ENCODE measurements at places on chromosomes 6 and 20.

DNA sequence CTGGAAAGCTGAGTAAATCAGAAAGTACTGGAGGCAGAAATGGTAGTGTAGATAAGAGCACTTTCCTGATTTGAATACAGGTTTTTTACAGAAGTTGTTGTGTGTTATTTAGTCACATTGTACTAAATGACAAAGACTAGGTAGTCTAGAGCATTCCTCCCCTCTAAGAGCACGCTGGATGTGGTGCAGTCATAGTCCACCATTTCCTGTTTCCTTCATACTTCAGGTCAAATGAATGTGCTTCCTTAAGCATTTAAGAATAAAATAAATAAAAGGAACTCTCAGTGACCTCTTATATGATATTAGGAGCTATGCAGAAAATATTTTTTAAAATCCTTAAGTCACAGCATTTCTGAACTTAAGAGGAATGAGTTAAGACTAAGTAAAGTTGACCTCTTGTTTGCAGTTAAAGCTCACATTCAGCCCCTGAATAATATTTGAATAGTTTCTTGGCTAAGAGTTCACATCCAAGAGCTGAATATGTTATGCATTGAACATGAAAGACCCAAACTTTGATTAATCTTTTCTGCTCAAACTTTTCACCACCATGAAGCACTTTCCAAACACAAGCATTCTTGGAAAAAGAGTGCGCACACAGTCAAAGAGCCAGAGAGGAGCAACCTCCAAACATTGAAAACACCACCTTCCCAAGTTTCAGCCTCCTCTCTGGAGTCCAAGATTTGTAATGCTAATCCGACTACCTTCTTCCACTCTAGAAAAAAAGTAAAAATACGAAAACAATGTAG, 53.4 kb upstream of the TMEM30A start:
- DNase-seq, result no peak

DNA sequence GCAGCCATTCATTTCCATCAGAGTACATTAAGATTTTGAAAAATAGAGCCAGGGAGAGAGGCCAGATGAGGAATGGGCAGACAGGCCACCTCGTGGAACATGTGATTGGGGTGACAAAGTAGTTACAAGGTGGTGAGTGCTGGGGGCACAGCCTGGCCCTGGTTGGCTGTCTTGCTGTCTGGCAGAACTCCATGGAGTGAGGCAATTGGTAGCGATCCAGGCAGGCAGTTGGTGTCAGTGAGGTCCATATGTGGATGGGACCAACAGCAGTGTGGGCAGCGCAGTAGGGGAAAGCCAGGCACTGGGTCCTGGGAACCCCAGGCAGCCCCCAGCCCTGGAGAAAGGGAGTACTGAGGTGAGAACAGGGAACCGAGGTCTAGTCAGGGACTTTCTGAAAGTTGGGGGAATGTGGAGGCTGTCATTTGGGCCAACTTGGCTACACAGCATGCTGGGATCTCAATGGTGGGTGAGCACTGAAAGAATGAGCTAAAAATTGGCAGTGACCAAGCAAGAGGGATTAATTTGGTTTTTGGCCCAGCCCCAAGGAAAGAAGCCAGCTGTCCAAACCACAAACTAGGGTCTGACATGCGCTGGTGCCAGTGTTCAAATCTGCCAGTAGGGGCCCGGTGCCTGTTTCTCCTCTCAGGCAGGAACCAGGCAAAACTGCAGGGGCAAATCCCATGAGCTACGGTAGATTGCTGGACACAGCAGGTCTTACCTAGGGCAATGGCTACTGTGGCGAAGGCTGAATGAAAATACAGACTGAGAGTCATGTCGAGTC, 61.4 kb upstream of the E2F3 start:
- no peak for DNase-seq

DNA sequence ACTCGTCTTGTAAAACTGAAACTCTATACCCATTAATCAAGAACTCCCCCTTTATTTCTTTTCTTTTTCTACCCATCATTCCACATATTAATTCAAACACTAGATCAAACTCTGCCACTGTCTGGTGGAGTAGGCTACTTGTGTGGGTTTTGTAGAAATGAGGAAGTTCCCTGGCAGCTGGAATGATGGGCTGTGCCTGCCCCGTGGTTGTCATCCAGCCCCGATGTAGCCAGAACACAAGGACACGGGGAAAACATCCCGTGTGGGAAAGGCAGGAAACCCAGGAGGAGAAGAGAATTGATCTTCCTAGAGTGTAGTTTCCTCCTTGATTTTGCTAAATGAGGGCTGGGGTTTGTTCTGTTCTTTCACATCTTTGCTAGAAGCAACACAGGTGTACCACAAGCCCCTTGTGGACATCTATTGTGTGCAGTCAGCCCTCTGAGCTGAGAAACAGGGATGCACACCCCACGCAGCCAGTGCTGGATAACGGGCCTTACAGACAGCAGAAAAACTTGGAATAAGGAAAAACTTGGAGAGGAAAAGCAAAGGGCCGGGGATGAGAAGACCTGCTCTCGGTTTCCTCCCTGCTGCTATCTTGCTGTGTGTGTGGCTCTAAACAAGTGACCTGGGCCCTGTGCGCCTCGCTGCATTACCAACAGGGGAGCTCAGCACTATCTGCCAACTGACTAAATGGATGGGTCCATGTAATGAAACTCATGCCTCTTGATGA, 88.0 kb downstream of the SCML4 start:
- DNase-seq, result no peak

DNA sequence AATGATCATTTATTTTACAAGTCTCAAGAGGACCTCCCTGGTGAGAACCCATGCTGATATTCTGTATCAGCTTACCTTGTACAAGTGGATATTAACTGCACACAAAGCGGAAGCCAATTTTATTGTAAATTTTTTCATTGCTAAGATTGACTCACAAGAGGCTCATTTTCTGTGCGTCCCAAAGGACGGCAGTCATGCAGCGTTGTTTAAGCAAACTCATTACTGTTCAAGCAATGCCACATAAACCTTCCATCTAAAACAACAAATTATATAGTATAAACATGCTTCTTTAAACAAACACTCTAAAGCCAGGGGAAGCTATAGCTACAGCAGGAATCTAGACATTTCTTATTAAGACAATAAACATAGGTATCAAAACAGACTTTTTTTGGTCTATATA, 575.3 kb downstream of the FRK start:
- no peak for DNase-seq

- no peak for DNase-seq
These were observed 631 bp downstream of the ULBP2 start for GRCh38 chr6:149942461-149942829.

DNA sequence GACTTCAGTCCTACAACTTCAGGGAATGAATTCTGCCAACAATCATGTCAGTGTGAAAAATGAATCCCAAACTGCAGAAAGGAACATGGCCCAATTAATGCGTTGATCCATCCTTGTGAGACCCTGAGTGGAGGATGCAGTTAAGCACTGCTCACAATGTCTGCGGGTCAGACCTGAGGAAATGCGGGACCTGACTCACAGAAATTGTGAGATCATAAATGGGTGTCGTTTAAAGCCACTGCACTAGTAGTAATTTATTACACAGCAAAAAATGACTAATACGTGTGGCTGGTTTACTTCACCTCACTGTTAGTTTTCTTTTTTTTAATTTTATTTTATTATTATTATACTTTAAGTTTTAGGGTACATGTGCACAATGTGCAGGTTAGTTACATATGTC, 505.0 kb downstream of the PRKN start:
- no peak for DNase-seq

- no peak for DNase-seq
These were observed 275.0 kb upstream of the BMP2 start for GRCh38 chr20:6492271-6493055.

DNA sequence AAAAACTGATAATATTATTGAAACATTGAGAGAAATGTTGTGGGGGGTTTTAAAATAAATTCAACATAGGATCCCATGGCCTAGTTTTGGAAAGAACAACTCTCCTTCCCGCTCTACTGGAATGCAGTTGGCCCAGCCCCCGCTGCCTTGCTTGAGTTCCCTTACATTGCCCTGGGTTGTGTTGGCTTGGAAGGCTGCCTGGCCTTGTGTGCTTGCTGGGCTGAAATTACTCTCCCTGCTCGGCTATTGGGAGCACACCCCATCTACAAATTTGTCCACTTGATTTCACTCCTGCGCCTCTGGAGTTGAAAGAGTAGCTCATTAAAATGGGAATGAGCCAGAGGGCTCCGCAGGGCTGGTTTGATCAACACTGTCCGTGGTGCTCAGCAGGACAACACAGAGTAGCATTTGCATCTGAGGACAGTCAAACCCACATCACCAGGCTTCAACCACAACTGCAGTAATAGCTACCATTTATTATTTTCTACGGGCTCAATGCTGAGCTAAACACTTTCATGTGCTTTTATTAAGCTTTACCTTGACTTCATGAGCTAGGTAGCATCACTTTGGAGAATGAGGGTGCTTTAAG, 35.2 kb downstream of the DOK5 start:
- DNase-seq, result no peak

GRCh38 chr6:142855893-142856623, 88.9 kb downstream of the HIVEP2 start:
- no peak for DNase-seq

DNA sequence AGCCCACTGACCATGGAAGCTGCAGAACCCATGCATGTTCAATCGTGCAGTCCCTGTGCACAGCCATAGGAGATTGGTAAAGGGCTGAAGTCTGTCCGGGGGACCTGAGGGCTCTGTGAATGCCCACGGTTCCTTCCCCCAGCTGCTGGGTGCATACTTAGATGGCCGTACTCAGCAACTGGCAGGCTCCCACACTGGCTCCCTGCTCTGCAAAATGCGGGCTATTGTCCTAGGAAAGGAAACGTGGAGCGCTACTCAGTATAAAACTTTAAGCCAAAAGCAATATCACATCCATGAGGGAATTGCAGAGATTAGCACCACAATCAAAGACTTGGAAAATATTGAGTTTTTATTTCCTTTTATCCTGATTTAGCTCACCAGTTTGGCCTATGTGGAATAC, 202.0 kb downstream of the WDR27 start:
- DNase-seq, result no peak

DNA sequence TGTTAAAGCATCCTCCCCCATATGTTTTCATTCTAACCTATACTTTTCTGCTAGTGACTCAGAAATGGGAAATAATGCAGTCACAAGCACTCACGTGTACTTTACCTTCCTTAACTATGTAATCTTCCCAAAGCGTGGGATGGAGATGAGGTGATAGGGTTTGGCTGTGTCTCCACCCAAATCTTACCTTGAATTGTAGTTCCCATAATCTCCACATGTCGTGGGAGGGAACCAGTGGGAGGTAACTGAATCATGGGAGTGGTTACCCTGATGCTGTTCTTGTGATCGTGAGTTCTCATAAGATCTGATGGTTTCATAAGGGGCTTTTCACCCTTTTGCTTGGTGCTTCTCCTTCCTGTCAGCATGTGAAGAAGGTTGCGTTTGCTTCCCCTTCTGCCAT, 35.4 kb downstream of the AGPAT4 start:
- DNase-seq, result no peak

DNA sequence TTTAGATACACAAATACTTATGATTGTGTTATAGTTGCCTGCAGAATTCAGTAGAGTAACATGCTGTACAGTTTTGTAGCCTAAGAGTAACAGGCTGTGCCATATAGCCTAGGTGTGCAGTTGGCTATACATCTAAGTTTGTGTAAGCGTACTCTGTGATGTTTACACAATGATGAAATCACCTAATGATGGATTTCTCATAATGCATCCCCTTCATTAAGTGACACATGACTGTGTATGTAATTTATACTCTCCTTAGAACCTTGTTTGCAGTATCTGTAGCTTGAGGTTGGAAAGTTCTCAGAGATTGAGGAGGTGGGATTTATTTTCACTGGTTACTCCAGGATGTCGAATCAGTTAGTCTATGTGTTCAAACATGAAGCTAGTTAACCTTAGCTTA, 67.0 kb upstream of the TMEM30A start:
- no peak for DNase-seq

DNA sequence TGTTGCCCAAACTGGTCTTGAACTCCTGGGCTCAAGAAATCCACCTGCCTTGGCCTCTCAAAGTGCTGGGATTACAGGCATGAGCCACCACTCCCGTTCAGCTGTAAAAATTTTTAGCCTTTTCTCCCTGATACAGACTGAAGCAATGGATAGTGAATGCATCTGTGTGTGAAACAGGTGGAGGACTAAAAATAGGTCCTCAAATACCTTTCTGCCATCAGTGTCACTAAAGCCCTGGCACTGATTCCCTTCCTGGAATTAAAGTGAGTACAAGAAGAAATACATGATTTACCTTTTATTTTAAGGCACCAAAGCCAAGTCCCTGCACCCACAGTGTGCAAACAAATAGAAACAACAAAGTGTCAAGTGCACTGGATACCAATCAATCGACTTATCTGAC, 25.1 kb downstream of the TULP4 start:
- no peak for DNase-seq

- DNase-seq, result no peak
These were observed 8.3 kb downstream of the SLPI start for GRCh38 chr20:45246109-45246508.

- no peak for DNase-seq
These were observed 171.4 kb upstream of the SYNDIG1 start for GRCh38 chr20:24297993-24298392.

DNA sequence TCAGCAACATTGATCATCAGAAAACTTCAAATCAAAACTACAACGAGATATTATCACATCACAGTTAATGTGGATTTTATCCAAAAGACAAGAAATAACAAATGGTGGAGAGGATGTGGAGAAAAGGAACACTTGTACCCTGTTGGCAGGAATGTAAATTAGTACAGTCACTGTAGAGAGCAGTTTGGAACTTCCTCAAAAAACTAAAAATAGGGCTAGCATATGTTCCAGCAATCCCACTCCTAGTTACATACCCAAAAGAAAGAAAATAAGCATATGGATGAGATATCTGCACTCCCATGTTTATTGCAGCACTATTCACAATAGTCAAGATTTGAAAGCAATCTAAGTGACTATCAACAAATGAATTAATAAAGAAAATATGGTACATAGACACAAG, 887.7 kb upstream of the MAN1A1 start:
- no peak for DNase-seq

- no peak for DNase-seq
These were observed 8.8 kb downstream of the DEFB129 start for GRCh38 chr20:235891-236290.

GRCh38 chr6:157263881-157264397, 59.4 kb downstream of the TMEM242 start:
- no peak for DNase-seq

- DNase-seq, result no peak
These were observed 373.4 kb upstream of the SYNCRIP start for GRCh38 chr6:86016077-86016476.

DNA sequence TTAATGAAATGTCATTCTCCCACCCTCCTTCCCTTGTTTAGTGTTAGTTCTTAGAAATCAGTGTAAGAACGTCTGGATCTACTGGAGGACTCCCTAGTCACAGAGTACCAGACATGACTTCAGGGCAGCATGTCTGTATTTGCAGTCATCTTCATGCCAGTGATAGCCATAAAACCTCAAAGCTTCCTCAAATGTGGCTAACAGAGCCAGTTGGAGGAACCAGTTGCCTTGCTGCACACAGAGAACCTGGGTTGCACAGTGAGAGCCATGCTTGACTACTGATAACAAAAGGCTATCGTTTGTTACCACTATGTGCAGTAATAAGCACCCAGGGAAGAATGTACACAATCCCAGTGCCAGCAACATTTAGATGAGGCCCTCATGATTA, 20.1 kb downstream of the NT5E start:
- DNase-seq, result no peak

Data from mucosa of gallbladder (tissue), 1 donor.